ENCODE measurements at places on chromosomes 16 and 17.
A peak's percentile ranks its signal among the peaks of the same experiment; 100 is the strongest.

GRCh38 chr17:33858121-33858520 lies 397.0 kb upstream of the CCL2 start:
- DNase-seq = no peak

GRCh38 chr17:80817321-80817845 lies 174.3 kb upstream of the CHMP6 start:
- no peak for DNase-seq

DNA sequence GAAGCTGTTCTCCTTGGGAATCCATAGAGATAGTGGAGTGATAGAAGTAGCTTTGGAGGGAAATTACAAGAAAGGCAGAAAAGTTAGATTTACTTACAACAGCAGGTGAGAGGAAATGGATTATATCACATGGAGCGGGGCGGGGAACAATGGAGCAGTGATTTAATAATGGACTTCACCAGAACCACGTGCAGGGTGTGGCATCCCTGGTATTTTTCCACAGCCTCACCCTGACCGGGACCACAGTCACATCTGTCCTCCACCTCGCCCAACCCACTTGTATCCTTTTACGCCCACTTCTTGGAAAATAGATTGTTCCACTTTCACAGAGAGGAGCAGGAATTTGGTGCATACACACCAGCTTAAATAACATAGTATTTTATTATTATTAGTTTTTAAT lies 15.9 kb upstream of the CYB5B start:
- DNase-seq = no peak

- peak; percentile 29 for DNase-seq
These were observed 10.9 kb upstream of the ARHGAP23 start for GRCh38 chr17:38417210-38417951.

GRCh38 chr16:73047221-73047535 lies 750 bp downstream of the ZFHX3 start:
- no peak for DNase-seq

GRCh38 chr17:31313982-31314781 lies at the start of gene EVI2B:
Gene EVI2B (minus strand): TSS chr17:31314054. CDS start chr17:31305609, 8,445 bp downstream.
- DNase-seq = no peak

- no peak for DNase-seq
These were observed 18.4 kb downstream of the METRNL start for GRCh38 chr17:83097831-83098230.

DNA sequence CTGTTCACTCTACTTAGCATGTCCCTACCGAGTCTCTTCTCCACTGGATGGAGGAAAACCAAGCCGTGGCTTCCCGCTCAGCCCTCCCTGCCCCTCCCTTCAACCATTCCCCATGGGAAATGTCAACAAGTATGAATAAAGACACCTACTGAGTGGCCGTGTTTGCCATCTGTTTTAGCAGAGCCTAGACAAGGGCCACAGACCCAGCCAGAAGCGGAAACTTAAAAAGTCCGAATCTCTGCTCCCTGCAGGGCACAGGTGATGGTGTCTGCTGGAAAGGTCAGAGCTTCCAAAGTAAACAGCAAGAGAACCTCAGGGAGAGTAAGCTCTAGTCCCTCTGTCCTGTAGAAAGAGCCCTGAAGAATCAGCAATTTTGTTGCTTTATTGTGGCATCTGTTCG lies 2.8 kb upstream of the LPCAT2 start:
- DNase-seq = no peak

GRCh38 chr17:199191-199604 lies 17.7 kb upstream of the DOC2B start:
- no peak for DNase-seq

GRCh38 chr17:79176792-79177601 lies 102.4 kb downstream of the ENGASE start:
- DNase-seq = no peak

DNA sequence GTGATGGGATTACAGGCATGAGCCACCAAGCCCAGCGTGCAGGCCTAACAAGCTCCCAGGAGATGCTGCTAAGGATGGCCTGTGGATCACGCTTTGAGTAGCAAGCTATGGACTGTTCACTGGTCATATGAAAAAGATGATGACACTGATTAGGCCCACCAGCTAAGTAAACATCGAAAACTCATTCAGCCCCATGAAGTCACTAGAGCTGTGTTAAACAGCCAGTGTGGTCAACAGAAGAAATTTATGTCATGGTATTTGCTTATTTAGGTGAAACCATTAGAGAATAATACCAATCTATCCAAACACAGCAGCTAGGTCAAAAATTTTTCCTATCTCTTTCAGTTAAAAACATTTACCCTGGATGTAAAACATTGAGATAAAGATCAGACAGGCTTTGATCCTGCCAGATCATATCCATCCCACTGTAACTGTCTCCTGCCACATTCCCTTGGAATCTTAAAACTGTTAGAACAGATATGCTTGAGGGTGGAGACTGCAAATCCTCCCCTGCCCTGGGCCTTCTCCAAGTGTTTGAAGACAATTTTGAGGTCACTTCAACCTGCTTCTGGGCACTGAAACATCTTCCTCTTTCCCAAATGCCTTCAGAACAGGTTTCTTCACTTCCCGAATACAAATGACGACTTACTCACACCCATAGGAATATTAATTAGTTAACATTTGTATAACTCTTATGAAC lies 30.9 kb downstream of the HOXB1 start:
- DNase-seq = no peak

DNA sequence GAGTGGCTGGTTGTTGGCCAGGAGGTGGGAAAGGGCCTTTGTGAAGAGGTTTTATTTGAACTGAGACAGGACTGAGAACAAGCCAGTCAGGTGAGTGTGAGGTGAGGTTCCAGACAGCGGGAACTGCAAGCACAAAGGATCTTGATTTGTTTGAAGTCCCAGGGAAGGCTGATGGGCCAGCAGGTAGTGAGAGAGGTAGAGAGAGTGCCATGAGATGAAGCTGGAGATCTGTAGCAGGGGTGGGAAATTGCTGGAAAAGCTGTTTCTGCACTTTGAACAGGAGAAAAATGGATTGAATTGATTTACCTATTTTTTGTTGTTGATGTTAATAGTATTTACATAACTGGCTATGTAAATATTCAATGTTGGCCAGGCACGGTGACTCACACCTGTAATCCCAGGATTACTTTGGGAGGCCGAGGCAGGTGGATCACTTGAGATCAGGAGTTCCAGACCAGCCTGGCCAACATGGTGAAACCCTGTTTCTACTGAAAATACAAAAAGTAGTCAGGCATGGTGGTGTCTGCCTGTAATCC lies 7.7 kb upstream of the DCTPP1 start:
- no peak for DNase-seq

Measured in NCI-H2171 treated with DMSO at 0.1 percent for 48 hours (cell line).